ENCODE measurements at places on chromosomes 1 and 21. TPM values are rescaled to one million over a fixed set of nuclear protein-coding genes. Genes with fewer than 3 reads are reported as not detected.

GRCh38 chr1:17632541-17633184 lies 93.2 kb downstream of the ARHGEF10L start:
- DNase-seq, result no peak
- no peak overlapping the region for H3K27ac ChIP-seq
- H3K4me3 ChIP-seq, result no peak overlapping the region
- H3K4me1 ChIP-seq, result no peaks in the 10 kb centered on the region
- no peaks in the 10 kb centered on the region for H3K27me3 ChIP-seq

Gene PLK3
- 17.8 TPM for total RNA-seq

Gene AIRE
- not detected for total RNA-seq

- H3K4me1 ChIP-seq, result no peaks in the 10 kb centered on the region
- H3K4me3 ChIP-seq, result no peak overlapping the region
- H3K36me3 ChIP-seq, result no peaks in the 10 kb centered on the region
Observed at GRCh38 chr1:226511296-226511695, 37.3 kb upstream of the STUM start.

- no peaks in the 10 kb centered on the region for H3K27me3 ChIP-seq
- no peak overlapping the region for H3K4me3 ChIP-seq
- no peaks in the 10 kb centered on the region for H3K36me3 ChIP-seq
- no peak overlapping the region for H3K27ac ChIP-seq
Observed at GRCh38 chr1:237229333-237229732, 187.3 kb downstream of the RYR2 start.

DNA sequence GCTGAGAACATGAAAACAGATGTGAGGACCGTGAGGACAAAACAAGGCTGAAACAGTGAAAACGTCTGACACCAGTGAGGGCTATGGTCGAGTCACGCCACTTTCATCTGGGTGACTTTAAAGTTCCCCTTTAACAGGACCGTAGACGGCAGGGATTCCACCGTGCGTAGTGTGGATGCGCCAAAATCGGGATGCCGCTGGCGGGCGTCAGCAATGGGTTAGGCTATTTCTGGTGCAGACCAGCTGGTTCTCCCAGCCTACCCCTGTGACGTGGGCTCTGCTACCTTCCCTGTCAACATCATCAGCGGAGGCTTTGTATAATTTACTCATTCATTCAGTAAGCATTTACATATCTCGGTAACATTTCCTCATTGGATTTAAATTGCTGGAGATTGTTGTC lies 246.6 kb upstream of the AJAP1 start:
- H3K27ac ChIP-seq, result no peak overlapping the region
- H3K36me3 ChIP-seq, result peaks cover 5% of the 10 kb centered on the region
- H3K27me3 ChIP-seq, result no peaks in the 10 kb centered on the region
- no peaks in the 10 kb centered on the region for H3K4me1 ChIP-seq
- DNase-seq, result no peak

- H3K36me3 ChIP-seq, result peaks cover 4% of the 10 kb centered on the region
- DNase-seq, result no peak
- no peak overlapping the region for H3K4me3 ChIP-seq
- no peak overlapping the region for H3K27ac ChIP-seq
Observed at GRCh38 chr1:87864676-87865075, 536.0 kb downstream of the LMO4 start.

All from Calu3 (cell line).